GF-D8 (cell line): ENCODE measurements at places on chromosomes 4 and X.
A peak's percentile ranks its signal among the peaks of the same experiment; 100 is the strongest.

GRCh38 chr4:126221282-126221681, 906.5 kb downstream of the FAT4 start:
- DNase-seq: no peak

- DNase-seq: no peak
Measured at GRCh38 chr4:122705009-122705408, 27.5 kb upstream of the BBS12 start.

DNA sequence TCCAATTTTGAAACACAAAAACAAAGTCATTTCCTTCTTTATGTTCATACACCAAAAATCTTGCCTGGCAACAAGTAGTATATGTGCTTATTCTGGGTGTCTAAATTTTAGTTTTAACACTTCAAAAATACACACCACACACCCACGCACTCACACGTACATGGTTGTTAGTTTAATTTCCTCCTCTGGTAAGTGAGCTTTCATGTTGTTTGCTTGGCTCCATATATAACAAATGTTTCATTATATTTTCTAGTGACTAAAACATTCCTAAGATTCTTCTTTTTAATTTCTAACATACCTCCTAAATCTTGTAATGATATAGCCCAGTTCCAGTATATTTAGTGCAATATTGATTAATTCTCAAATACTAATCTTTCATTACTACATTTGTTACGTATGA, 80.9 kb downstream of the PRDM5 start:
- DNase-seq: no peak

- no peak for DNase-seq
Measured at GRCh38 chr4:110475881-110476818, at the start of gene ENPEP. ENPEP (plus strand) TSS chr4:110476155; CDS start chr4:110476415, 260 bp downstream.

- no peak for DNase-seq
Measured at GRCh38 chr4:100929758-100930157, 411.9 kb upstream of the EMCN start.

DNA sequence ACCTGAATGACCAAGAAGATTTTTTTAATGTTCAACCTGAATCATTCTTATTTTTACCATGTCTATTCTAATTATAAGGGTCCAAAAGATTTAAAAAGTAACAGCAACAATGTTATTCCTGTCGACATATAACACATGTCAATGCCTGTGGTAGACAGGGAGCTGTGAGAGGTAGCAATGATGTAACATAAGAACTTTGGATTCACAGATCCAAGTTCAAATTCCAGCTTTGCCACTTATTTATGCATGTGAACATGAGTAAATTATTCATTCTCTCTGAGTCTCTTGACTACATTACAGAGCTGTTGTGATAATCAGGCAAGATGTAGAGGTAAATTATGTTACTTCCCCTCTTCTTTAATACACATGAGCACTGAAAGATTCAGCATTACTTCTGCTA, 54.5 kb downstream of the KLHL8 start:
- no peak for DNase-seq

DNA sequence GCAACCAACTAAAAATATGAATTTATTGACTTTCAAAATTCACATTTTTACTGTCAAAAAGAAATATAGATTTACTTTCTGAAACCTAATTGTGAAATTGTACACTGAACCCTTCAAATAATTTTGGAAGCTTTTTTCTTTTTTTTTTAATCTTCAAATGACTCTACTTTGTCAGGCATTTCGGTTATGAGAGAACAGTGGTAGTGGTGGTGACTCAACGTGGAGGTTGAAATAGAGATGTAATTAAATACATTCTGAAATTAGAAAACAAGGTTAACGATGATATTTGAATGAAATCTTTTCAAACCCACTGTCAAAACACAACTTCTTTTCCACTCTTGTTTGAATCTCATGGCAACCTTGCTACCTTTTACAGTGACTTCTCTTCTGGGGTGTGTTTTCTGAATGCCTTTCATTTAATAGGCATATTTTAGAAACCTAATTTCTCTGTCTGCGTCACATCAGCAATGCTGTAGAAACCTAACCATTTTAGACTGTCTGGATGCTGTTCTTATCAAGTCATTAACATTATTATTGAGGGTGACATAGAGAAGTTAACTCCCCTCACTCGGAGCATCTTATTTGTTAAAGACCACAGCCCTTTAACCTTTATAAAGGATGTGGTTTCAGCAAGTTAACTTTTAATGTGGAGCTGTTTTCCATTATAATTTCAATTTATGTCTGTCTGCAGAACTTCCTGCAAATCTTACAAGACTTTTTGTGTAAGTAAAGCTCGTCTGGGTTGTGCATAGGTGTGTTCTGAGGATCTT, 136.8 kb downstream of the PCDH7 start:
- DNase-seq: no peak

GRCh38 chr4:76998251-76998901, 48.8 kb downstream of the SEPTIN11 start:
- DNase-seq: no peak

GRCh38 chrX:81201671-81202455, at the start of the genes HMGN5 and SH3BGRL:
HMGN5 (minus strand) TSS chrX:81201913; CDS start chrX:81121549, 80,364 bp downstream.
SH3BGRL (plus strand) TSS chrX:81202102; CDS start chrX:81202201, 99 bp downstream.
- DNase-seq: peak; percentile 81

GRCh38 chr4:76458297-76458696, 23.3 kb downstream of the SHROOM3 start:
- no peak for DNase-seq

DNA sequence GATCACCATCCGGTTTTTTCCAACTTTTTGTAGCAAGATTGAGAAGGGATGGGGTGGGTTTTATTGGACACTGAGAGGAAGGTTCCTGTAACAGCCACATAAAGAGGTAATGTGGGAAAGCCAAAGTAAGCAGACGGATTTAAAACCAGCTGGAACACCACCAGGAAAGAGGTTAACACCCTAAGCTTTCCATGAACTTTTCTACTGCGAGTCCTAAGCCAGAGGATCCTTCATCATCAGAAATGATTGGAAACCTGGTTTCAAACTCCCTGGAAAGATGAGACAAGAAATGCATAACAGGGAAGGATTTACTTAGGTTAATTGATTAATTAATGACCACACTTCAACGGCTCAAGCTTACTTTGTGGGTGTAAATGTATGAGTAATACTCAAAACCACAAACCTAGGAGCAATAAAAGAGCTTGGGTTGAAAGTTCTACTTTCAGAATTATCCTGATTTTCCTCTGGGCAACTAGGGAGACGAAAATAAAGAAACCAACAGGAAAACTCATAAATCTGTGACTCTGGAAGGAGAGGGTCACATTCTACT, 91.5 kb downstream of the COX18 start:
- DNase-seq: no peak

DNA sequence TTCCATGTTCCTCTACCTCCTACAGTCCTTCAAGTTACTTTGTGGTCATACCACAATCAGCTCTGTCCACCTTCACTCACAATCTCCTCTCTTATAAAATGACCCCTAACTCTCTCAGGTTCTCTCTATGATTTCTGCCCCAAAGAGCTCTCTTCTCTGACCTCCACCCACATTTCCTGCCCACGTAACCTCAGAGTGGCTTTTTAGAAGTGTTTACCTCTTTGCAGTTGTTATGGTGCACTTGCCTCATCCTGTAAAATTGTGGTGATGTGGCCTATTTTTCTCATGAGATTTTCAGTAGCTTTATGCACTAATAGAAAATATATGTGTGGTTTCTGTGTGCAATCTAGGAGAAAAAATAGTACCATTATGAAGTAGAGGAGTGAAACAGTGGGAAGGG, 215.8 kb downstream of the PACRGL start:
- no peak for DNase-seq

GRCh38 chr4:115781528-115782146, 668.2 kb upstream of the NDST4 start:
- peak; percentile 64 for DNase-seq

DNA sequence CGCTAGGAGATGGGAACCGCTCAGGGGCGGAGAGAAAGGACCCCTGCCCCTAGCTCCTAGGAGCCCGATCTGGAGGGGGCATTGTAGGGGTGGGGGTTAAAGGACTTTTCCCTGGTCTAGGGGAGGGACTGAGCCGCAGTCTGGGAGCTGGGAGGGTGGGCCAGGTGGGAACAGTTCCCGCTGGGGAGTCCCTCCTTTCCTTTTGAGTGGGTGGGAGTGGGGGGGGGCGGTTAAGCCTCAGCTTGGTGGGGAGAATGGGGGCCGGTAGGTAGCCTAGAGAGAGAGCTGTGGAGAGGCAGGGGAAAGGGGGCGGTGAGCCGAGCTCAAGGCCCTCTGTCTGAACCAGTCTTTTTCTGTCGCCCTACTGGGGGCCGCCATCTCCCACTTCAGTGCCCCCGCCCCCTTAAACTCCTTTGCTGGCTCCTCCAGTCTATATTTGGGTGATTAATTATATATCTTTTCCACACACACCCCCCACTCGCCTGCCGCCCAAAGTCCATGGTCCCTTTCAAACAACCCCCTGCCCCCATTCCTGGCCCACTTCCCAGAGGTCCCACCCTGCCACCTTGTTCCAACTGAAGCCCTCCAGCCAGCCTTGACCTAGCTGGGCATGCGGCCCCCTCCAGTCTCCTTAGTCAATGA, 822 bp downstream of the ZNF275 start:
- DNase-seq: no peak

DNA sequence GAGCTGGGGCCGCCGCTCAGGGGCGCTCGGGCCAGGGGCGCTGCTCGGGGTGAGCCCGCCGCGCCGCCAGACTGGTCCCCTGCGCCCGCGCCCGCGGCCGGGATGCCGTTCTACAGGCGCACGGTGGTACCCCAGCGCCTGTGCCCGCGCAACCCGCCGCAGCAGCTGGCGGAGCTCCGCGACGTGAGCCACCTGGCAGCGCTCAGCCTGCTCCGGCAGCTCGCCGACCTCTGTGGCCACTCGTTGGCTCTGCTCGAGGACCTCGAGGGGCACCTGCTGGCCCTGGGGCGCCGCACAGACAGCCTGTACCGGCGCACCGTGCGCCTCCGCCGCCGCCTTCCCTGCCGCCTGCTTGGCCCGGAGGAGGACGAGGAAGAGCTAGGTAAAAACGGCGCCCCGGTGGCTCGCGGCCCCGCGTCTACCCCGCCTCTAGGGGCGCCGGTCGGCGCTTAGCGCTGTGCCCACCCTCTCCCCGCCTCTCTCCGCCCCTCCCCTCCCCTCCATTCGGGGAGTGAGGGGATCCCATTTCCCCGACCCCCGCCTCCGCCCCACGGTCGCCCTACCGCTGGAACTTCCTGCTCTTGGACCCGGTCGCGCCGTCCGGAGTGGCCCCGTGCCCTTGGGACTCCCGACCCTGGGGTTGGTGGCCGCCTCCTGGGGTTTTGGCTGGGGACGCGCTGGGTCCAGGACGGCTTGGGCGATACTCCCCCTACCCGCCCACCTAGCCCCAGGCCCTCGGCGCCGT, 513 bp downstream of the NHSL2 start:
- no peak for DNase-seq

DNA sequence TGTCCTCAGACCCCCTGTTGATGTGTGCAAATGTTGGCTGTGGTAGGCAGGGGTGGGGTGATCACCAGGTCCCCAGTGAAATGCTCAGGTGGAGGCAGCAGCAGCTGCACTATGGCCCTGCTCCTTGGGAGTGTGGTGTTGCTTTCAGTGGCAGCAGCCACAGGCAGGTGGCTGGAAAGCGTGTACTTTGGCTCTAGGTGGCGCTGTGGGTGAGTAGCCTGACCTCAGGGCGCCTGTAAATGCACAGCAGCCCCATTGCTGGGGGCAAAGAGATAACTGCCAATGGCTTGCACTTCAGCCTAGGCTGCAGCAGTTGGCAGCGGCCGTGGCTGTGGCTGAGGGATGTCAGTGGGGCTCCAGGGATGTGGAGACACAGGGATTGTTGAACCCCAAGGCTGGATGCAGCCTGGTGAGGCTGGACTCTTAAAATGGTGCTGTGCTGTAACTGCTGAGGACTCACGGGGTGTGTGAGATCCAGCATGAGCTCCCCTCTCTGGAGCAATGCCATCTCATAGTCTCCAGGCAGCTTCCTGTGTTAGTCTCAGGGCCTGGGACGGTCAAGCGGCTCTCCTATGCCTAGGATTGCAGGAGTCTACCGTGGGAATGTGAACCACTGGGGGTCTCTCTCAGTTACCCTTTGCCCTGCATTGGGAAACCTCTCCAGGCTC, 421.7 kb upstream of the HTR2C start:
- no peak for DNase-seq

- DNase-seq: no peak
Measured at GRCh38 chr4:141229408-141230101, 8.9 kb downstream of the ZNF330 start.

GRCh38 chrX:129568349-129568748, 28.3 kb downstream of the OCRL start:
- DNase-seq: no peak

DNA sequence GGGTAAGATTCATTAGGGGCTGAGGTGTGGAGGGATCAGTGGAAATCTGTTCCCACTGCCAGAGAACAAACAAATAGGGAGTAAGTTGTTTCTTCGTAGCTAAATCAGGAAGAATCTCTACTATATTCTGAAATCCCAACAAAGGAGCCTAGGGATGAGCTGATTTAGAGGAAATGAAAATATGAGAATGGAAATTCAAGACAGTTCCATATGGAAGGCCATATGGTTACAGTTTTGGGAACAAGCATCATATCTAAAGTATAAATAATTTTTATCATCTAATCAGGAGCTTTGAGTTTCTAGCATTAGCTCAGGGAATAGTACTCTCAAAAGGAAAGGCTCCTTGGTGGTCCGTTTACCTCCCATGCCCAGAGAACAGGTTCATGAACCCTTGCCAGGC, 218.2 kb downstream of the AASDH start:
- DNase-seq: no peak

- DNase-seq: peak; percentile 23
Measured at GRCh38 chrX:40152741-40153344, 55.1 kb upstream of the BCOR start.

- DNase-seq: no peak
Measured at GRCh38 chr4:184016759-184017668, 111.9 kb downstream of the STOX2 start.
